ENCODE measurements at places on chromosomes 6 and 20. TPM values are rescaled to one million over a fixed set of nuclear protein-coding genes. Genes with fewer than 3 reads are reported as not detected.

SLC17A3 gene
- total RNA-seq = not detected

SCAF8 gene
- 33.8 TPM for total RNA-seq

MAP1LC3A gene
- total RNA-seq = 3.9 TPM

SCUBE3 gene
- total RNA-seq = not detected

DSP gene
- total RNA-seq = 352 TPM

MCHR2 gene
- total RNA-seq = not detected

PDE10A gene
- total RNA-seq = not detected

KCNG1 gene
- total RNA-seq = 12.8 TPM

SLC2A10 gene
- total RNA-seq = 0.11 TPM

DNA sequence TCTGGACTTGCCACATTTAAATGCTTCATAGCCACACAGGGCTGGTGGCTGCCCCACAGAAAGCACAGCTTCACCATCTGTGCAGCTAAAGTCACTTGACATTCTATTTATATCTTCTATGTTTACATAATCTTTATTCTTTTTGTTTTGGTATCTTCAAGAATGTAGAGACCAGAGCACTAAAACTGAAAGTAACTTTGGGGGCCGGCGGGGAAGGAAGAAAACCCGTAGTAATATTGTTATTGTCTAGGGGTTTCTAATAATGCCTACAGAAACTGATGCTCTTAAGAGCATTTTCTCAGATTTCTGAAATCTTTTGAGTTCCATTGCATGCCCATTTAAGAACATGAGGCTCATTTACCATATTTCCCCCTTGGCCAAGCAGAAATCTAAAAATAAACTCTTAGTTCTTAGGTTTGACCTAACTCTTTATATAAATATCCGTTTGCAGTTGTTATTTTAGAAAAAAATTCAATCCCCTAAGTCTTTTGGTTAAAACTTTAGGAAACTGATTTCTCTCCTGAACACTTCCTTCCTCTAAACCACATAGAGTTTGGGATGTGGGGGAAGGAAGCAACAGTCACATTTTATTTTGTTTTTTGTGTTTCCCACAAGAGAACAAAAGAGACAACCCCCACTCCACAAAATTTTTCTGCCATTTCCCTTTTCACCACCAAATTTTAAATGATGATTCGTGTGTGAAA lies 207.6 kb downstream of the OGFRL1 start:
- DNase-seq = no peak

- no peak for DNase-seq
These were observed 68.8 kb downstream of the EYS start for GRCh38 chr6:65638047-65638831.

DNA sequence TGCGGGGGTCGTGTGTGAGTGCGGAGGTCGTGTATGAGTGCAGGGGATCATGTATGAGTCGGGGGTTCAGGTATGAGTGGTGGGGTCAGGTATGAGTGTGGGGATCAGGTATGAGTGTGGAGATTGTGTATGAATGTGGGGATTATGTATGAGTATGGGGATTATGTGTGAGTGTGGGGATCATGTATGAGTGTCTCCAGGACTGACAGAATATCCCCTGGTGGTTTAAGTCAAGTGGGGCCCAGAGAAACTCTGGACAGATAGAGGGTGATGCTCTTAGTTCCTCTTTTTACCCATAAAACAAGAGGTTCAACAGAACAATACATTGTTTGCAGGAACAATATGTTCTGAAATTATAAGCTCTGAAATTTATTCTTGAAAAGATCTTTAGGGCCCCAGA lies 131.9 kb downstream of the UST start:
- no peak for DNase-seq

DNA sequence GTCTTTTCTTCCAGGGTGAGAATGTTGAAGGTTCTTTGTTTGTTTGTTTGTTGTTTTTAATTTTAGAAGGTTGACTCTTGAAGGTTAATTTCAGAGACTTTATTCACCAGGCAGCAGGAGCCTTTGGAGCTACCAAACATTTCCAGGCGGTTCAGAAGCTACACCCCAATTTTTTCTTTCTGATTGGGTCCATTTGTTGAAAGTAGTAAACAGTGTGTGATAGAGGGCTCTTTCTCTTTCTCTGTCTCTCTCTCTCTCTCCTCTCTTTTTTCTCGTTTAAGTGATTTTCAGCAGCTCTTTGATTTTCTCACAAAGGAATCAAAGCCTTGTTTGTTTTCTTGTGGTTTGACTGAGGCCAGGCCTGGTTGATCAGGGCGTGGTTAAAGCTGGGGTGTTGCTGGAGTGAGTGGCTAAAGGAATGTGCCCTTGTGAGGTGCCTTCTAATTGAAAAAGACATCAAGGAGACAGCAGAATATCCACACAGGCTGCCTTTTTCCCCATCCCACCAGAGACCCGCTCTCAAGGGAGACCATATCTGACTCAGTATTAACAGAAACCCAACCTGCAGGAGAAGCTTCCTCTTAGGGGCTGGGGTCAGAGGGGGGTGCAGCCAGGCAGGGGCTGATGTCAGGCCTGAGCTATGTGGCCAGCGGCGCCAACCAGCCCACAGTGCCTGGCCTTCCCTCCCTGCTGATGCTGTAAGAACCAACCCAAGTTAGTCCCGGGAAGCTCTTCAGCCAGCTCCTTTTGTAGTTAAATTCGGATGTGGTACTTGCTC lies 40.4 kb upstream of the NAA20 start:
- DNase-seq = peak; percentile 53

DNA sequence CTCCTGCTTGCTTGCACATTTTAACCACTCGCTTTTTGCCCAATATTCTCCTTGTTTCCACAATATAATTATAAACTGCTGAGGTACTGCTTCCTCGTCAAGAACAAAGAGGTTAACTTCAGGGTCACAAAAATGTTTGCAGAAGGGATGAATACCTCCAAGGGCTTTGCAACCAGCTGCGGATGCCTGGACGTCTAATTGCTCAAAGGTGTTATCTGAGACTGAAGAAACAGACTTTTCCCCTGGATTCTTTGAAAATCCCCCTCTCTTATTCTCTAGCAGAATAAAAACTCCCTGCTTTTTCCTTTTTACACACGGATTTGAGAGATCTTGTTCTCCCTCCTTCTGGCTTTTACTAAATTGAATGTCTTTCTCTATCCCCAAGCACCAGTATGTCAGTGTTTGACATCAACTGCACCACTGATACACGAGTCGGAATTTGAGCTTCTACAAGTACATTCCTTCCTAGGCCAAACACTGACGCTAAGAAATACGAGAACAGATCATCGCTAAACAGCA lies 336 bp upstream of the SMPDL3A start:
- no peak for DNase-seq

DNA sequence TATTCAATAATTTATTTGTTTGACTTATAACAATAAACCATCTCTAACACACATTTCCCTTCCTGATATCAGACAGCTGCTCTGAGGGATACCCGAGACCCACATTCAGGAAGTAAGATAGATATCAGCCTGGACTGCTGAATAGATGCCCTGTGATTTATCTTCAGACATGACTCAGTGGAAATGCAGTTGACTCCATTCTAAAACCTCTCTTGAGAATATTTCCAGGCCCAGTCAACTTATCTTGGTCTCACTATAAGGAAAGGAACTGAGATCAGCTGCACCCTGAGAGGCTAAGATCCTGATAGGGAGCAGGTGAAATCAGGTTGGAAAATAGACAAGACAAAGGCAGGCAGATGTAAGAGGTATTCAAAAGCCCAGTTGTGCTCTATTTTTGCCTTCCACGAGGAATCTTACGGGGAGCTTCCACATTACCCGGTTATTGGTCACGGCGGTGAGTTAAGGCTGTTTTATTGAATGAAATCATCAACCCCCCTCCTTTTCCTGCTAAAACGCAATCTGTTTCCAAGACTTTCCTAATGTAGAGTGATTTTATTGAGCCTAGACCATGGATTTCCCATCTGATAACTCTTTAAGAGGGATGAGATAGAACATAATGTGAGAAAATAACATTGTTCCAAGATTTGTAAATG lies 25.5 kb downstream of the C6orf15 start:
- DNase-seq = peak; percentile 76

DNA sequence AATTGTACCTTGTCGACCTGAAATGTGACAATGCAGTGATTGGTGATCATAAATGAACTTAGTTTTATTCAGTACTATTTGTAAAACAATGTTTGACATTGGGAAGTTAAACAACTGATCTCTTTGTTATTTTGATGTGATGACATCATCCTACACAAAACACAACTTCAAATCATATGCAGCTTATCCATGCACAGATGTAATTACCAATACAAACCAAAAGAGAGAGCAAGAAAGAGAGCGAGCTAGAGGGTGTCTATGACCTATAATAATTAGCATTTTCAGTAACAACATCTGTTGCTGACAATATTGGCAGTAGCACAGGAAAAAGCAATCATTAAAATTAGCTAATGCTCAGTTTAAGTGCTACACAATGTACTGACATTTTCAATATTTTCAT lies 320.9 kb downstream of the UTRN start:
- DNase-seq = no peak

GRCh38 chr20:62208795-62209755 lies 11.0 kb downstream of the HRH3 start:
- DNase-seq = peak; percentile 24

DNA sequence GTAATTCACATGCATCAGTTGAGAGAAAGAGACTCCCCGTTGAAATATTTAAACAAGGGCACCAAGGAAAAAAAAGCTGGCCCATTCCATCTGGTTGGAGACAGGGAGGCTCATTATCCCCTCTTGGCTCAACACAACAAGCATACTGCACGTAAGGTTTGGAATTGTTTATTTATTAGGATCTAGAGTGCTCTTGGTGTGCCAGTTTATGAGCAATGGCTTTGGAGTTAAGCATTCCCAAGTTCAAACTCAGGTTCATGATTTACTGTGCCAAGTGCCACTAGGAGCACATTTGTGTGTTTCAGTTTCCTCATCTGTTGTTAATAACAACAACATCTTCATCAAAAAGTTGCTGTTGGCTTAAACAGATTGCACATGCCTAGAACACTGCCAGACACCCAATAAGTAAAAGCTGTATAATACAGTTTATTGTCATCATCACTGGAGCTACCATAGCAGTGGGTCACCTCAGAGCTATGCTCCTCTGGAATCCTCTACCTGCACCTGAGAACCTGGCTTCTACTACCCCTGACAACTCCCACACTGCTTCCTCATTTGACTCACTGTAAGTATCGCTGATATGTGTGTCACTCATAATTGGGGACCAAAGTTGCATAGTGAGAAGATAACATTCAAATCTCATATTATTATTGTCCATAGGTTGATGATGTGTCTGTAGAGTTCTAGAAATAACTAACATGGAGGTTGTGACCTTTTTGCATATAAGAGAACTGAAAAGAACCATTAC lies 5.4 kb downstream of the SLC17A3 start:
- no peak for DNase-seq

DNA sequence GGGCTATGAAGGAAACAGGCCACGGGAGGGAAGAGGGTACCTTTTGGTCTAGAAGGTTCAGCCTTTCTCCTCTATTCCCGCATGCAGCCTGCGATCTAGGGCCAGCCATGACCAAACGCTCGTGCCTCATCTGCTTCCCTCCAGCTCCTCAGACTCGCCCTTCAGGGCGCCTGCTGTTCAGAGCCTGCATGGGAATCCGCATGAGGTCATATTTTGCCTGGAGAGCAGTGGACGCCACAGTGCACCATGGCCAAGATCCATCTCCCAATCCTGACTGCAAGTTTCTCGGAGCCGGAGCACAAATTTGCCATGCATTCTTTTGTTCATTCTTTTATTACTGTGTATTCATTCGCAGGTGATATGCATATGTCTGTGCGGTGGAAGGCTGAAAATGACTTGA lies 608.1 kb downstream of the QKI start:
- no peak for DNase-seq

DNA sequence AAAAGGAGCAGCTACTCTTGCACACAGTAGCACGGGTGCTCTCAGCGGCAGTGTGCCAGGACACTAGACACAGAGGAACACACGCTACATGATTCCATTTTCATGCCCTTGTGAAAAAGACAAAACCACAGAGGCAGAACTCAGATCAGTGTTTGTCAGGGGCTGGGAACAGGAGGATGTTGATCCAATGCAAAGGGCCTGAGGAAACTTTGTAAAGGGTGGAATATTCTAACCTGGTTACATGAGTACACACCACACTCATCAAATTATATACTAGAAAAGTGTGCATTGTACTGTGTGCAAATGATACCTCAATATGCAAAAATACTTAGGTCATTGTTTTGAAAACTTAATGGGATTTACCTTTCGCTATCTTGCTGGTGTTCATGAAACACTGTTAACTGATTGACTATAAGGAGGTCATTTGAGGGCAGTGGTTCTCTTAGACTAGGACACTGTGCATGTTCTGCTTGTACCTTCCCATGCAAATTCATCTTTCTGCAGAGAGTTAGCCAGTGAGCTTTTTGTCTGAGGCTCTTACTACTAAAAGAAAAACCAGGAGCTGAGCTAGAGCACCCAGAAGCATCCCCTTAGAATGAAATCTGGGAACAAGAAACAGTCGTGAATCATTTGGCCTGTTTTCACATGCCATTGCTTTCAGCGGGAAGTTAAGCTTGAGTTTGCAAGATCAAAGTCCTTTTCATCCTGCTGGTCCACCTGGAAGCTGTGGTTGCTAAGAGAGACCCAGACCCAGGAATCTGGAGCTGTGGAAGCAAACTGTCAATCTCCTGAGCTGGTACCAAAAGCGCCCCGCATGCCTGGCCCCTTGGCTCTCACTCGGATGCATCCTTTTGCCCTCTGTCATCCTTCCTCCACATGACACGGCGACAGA lies 204.8 kb downstream of the TTLL2 start:
- DNase-seq = no peak

DNA sequence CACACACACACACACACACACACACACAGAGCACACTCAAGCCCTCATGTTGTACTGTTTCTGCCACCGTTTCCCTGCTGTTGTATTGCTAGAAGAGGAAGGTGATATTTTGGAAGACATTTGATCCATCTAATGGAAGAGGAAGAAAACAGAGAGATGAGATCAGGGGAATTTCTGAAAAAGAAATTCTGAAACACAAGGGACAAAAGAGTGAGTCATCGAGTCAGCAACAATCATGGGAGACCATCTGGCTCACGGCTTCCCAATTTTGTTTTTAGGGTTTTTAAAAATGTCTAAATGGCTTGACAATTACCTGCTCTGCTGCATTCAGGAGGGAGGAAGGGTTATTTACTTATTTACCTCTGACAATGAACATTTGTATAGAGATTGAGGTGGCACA lies 22.0 kb downstream of the SOX4 start:
- DNase-seq = no peak

DNA sequence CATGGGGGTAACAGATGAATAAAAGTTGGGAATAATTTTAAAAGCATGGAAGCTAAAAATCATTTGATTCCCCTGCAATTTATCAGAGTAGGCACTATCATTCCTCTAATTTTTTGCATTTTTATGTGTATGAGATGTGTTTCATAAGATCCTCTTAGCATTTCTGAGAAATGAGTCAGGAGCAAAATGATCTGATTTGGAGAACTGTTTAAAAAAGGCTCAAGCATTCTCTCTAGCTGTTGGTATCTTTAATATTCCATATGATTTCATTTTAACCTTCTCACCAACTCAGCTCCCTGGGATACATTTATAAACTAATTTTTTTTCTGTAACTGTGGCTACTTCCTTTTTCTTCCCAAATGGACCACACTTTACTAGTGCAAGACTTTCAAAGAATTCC lies 60.9 kb downstream of the MCHR2 start:
- peak; percentile 40 for DNase-seq
